Immature natural killer cell (primary cell): ENCODE measurements at places on chromosomes 13 and 19. TPM values are rescaled to one million over a fixed set of nuclear protein-coding genes. Genes with fewer than 3 reads are reported as not detected.

Gene ZNF564
- polyA plus RNA-seq, result 22.6 TPM

Gene HNRNPUL1
- 48.8 TPM for polyA plus RNA-seq

Gene PBX4
- polyA plus RNA-seq, result 0.57 TPM

GRCh38 chr13:20363603-20364002, 131.5 kb upstream of the GJB6 start:
- no peak for DNase-seq

Gene MAST1
- 0.28 TPM for polyA plus RNA-seq

- no peak for DNase-seq
Measured at GRCh38 chr13:31930490-31930889, 101.1 kb upstream of the FRY start.

GRCh38 chr19:48955308-48955958, 758 bp downstream of the BAX start:
- DNase-seq, result no peak

GRCh38 chr19:1266129-1266915, 2.8 kb upstream of the CIRBP start:
- peak; percentile 93 for DNase-seq

GRCh38 chr19:48398375-48399235, 5.1 kb downstream of the GRIN2D start:
- peak; percentile 86 for DNase-seq

Gene ZNF221
- polyA plus RNA-seq, result 0.67 TPM

- no peak for DNase-seq
Measured at GRCh38 chr13:48631441-48631840, 22.3 kb upstream of the CYSLTR2 start.

DNA sequence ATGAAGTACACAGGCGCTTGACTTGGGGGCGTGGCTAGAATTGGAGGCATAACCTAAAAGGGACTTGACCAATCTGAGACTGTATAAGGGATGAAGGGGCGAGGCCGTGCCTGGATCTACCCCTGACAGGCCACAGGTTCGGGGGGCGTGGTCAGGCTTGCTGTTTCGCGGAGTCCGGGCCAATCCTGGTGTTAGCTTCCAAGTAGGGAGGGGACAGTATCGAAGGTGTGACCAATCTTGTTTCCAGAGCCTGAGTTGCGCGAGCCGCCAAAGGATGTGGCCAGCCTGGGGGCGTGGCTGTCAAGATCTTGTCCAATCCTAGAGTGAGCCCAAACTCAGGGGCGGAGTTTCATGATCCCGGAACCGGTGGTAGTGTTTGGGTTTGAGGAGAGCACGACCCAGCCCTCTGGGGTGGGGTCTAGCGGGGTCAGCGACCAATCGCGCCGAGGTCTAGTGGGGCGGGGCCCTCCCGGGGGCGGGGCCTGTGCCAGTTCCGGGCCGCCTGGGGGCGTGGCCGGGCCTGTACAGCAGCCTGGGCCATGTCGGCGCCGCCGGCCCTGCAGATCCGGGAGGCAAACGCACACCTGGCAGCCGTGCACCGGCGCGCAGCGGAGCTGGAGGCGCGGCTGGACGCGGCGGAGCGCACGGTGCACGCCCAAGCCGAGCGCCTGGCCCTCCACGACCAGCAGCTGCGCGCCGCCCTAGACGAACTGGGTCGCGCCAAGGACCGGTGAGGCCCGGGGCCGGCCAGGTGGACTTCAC, at the start of gene VMAC:
Gene VMAC (plus strand): TSS at position 521 of the 762 bp plus-strand sequence. CDS start 19 bp downstream, at position 540.
- DNase-seq, result peak; percentile 100

- no peak for DNase-seq
Measured at GRCh38 chr13:92414851-92415250, 811.8 kb upstream of the GPC6 start.

GRCh38 chr13:106488076-106488475, 47.4 kb downstream of the EFNB2 start:
- DNase-seq, result no peak

- no peak for DNase-seq
Measured at GRCh38 chr19:18660939-18661670, 22.4 kb upstream of the CRTC1 start.

DNA sequence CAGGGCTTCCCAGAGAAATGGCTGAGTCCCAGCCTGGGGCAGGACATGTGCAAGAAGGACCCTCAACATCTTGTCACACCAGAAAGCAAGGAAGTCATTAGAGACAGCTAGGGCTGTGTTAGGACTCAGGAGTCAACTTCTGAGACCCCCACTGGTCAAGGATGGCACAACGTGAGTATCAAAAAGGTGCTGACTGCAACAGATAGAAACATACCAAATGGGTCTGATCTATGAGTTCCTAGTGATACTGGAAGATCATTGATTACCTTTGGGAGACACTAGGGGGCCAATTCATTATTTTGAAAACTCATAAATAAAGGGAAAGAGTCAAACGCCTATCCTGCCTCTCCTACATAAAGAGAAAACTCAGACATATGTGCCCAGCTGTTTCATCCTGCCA, 73.5 kb upstream of the GJB6 start:
- DNase-seq, result no peak

GRCh38 chr13:48896312-48896711, 79.4 kb upstream of the FNDC3A start:
- no peak for DNase-seq

- no peak for DNase-seq
Measured at GRCh38 chr19:40690050-40690692, at the start of gene NUMBL. NUMBL (minus strand) TSS chr19:40690651; CDS start chr19:40690483, 168 bp downstream.

Gene LGALS7B
- polyA plus RNA-seq, result not detected

GRCh38 chr13:111961651-111962192, 105.2 kb upstream of the SOX1 start:
- no peak for DNase-seq

DNA sequence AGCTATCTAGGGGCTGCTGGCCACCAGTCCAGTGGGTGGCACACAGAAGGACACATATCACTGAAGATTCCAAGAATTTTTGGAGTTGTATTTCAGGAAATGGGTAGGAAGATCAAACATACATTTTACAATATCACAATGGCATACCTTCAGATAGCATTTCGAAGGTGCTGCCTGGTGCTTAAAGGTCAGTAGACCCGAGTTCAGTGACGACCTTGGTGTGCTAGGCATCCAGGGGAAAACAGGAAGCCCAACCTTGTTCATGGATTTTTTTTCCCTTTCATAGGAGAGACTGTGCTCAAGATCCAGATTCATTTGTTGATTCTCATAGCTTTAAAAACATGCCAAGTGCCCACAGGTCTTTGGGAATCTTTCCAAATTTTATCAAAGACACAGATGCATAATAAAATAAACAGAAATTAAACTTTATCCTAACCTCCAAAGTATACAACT, 51.0 kb upstream of the RCBTB2 start:
- no peak for DNase-seq

Gene TYROBP
- polyA plus RNA-seq, result 2,871 TPM

GRCh38 chr13:98517576-98518310, 59.2 kb downstream of the STK24 start:
- DNase-seq, result no peak

DNA sequence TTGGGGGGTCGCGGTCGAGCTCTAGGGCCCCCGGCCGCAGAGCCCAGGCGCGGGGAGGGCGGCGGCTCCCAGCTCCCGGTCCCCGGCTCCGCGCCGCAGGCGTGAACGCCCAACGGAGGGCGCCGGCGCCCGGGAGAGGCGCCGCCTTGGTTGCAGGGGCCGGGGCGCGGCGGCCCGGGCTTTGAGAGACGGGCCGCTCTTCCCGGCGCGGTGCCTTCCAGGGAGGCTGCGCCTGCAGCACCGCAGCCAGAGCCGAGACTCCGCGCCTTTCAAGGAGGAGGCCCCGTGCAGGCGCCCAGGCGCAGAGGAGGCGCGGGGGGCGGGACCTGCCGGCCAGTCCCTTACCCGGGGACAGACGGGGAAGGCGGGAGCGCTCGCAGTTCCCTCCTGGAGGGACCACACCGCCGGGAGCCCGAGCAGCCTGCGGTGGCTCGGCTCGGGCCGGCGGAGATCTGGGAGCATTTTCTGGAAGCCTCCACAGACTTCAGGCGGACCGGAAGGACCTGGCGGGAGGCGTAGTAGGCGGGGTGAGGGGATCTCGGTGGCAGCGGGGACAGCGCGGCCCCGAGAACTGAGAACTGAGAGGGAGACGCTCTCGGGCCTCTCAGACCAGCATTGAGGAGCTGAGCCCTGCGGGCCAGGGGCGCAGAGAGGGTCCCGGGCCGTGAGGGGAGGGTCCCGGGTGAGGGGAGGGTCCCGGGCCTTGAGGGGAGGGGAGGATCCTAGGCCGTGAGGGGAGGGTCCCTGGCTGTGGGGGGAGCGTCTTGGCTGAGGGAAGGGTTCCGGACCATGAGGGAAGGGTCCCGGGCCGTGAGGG, 25.5 kb upstream of the MCF2L start:
- DNase-seq, result peak; percentile 25

DNA sequence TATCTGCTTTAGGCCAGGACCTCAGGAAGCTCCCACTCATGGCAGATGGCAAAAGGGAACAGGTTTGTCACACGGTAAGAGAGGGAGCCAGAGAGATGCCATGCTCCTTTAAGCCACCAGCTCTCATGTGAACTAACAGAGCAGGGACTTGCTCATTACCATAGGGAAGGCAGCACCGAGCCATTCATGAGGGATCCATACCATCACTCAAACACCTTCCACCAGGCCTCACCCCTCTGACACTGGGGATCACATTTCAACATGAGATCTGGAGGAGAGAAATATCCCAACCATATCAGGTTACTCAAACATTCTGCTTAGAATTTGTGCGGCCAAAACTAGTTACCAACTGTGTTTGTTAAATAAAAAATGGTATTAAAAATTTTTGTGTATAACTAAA, 427.0 kb downstream of the UQCRFS1 start:
- DNase-seq, result no peak

- no peak for DNase-seq
Measured at GRCh38 chr19:15562145-15562544, 52.9 kb upstream of the CYP4F8 start.

GRCh38 chr13:46405457-46405856, 18.4 kb upstream of the RUBCNL start:
- DNase-seq, result no peak

DNA sequence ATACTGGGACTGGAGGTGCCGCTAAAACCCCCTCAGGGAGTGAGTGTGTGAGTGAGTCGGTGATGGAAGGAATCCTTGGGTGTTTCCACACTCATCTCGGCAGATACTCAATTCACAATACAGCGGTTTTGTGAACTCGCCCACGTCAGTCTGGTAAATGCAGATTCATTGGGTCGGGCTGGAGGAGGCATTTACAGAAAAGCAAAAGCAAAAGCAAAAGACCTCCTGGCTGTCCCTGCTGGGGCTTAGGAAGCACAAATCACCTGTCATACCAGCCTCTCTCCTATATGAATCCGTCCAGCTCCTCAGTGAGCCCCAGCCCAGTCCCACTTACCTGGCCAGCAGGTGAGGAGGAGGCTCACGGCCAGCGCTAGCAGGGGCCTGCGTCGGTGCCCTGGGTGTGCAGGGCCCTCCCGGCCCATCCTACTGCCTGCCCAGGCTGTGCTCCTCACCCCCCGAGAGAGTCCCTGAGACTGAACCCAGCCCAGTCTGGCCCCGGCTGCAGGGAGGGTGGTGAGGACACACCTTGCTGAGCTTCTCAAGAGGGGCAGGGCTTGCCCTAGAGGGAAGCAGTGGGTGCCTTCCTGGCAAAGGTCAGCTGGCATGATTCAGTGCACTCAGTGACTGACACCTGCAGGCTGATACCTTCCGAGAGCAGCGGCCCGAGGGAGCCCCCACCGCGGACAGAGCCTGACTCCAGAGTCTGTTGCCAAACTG, at the start of gene MUC16:
Gene MUC16 (minus strand): TSS at position 475 of the 717 bp plus-strand sequence.
- DNase-seq, result no peak

GRCh38 chr13:73544175-73544574, 485.4 kb downstream of the KLF5 start:
- no peak for DNase-seq

DNA sequence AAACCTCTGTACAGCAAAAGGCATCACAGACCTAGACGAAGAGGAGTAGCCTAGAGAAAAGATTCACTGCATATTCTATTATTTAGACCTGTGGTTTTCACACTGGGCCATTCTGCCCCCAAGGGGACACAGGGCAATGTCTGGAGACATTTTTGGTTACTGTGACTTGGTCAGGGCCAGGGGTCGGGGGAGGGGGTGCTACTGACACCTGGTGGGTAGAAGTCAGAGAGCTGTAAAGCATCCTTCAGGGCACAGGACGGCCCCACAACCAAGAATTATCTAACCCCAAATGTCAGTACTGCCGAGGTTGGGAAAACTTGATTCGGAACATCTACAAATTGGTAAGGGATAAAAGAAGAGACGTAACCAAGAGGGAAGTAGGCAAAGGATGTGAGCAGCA, 11.3 kb downstream of the ELAVL1 start:
- no peak for DNase-seq

- no peak for DNase-seq
Measured at GRCh38 chr13:35349052-35349451, 127.4 kb downstream of the MAB21L1 start.

Gene LHB
- polyA plus RNA-seq, result not detected

GRCh38 chr13:111626371-111627305, 306.2 kb downstream of the TEX29 start:
- DNase-seq, result no peak

DNA sequence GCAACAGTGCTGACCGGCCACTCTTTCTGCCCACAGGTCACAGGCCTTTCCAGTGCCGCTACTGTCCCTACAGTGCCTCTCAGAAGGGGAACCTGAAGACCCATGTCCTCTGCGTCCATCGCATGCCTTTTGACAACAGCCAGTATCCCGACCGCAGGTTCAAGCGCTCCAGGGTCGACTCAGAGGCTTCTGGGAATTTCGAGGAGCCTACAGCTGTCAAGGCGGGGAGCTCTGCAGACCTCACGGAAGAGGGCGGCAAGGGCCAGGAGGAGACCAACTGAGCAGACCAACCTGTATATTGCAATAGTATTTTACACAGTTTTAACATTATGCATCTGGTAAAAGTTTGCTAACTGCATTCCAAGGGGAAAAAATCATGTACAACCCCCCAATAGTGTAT, 338.5 kb downstream of the ZNF536 start:
- no peak for DNase-seq

DNA sequence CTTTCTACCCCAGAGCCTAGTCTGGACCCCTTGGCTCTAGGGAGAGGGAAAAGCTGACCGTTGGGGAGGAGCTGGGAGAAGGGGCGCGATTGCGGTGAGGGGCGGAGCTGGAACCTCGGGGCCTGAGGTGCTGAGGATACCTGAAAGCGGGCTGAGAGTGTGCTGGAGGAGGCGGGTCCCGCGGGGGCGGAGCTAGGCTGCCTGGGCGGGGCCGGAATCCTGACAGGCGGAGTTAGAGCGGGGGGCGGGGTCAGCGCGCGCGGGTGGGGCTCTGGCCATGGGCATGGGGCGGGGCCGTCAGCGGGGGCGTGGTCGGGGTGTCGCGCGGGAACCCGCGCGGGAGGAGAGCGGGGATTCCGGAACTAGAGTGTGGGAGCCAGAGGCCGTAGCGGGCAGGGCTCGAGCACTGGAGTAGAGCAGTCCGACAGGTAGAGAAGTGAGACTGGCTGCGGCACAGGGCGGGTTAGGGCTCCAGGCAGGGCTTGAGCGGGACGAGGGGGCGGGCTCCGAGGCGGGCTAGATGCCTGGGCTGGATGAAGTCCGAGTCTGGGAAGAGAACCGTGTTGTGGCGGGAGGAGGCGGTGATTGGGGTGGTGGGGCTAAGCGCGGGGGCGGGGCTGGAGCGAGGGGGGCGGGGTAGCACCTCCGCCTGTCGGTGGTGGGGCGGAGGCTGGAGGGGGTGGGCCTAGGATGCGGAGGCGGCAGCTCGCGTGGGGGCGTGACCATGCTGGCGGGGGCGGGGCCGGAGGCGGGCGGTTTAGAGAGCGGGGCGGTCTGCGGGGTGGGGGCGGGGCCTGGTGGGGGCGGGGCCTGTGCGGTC, at the start of gene INAFM1:
Gene INAFM1 (plus strand): TSS at position 815 of the 820 bp plus-strand sequence. CDS start 35 bp downstream, outside the sequence.
- peak; percentile 99 for DNase-seq
